ENCODE measurements at places on chromosomes 2 and 18.

GRCh38 chr18:79983793-79984192, 4.6 kb downstream of the TXNL4A start:
- no peak for DNase-seq

DNA sequence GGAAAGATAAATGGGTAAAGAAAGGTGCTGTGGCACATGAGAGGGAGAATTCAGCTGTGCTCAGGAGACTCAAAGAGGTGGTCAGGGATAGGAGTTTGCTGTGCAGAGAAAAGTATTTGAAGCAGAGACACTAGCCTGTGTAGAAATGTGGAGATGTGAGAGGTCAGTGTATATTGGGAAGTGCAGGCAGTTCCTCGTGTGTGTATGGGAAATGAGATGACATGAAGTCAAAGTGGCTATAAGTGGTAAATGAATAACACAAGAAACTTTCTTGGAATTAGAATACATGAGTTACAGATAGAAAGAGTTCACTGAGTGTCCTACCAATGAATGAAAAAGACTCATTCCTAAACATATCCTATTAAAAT, 11.6 kb downstream of the MAP3K20 start:
- DNase-seq, result no peak

DNA sequence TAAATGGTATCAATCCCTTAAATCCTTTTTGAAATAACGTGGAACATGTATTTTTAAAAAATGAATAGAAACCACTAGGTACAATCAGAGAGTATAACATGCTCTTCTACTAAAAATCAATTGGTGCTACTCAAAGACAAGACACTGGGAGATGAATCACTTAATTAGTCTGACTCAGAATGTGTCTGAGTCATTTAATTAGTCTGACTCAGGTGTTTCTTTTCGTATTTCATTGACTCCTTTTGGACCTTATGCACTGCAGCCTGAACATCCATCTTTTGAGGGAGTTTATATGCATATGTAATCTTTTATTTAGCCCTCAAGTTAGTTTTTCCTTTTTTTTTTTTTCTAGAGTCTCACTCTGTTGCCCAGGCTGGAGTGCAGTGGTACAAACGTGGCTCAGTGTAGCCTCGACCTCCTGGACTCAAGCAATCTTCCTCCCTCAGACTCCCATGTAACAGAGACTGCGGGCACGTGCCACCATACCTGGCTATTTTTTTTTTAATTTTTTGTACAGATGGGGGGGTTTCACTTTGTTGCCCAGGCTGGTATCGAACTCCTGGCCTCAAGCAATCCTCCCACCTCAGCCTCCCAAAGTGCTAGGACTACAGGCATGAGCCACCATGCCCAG, 26.5 kb downstream of the PPP4R3B start:
- no peak for DNase-seq

DNA sequence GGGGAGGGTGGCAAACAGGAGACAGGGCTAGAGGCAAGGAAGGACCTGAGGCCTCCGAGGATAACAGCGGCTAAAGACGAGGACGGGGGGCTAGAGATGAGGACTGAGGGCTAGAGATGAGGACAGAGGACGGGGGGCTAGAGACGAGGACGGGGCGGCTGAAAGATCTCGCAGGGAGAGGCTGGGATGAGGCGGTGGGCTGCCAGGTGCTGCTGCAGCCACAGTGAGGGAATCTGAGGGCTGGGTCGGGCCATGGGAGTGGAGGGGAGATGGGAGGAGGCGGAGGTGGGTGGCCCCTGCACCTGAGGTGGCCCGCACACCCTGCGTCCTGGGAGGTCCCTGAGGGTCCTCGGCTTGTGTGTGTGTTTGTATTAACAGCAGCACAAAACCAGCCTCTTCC, 350.2 kb upstream of the SALL3 start:
- no peak for DNase-seq

- DNase-seq, result no peak
These were observed 7.8 kb upstream of the ZNF532 start for GRCh38 chr18:58856881-58857280.

All from NCI-H1092 (cell line).